ENCODE measurements at places on chromosomes 7 and 10. TPM values are rescaled to one million over a fixed set of nuclear protein-coding genes. Genes with fewer than 3 reads are reported as not detected.

LRRC4 gene
- total RNA-seq, result 9.3 TPM

SLC26A5 gene
- 0.15 TPM for total RNA-seq

NPY4R2 gene
- 0.21 TPM for total RNA-seq

RGR gene
- total RNA-seq, result not detected

GALNT17 gene
- total RNA-seq, result 5.2 TPM

PAX4 gene
- total RNA-seq, result not detected

LEP gene
- not detected for total RNA-seq

ZNF32 gene
- 42.8 TPM for total RNA-seq

ITPRID1 gene
- total RNA-seq, result not detected

MRLN gene
- not detected for total RNA-seq

SPDYE3 gene
- not detected for total RNA-seq

GCK gene
- 46.4 TPM for total RNA-seq

GRCh38 chr10:21495002-21495751, 30.3 kb downstream of the SKIDA1 start:
- peaks cover 24% of the 10 kb centered on the region for H3K4me1 ChIP-seq
- peak overlapping the region; percentile 94 for H3K27ac ChIP-seq
- DNase-seq, result no peak
- no peaks in the 10 kb centered on the region for H3K36me3 ChIP-seq
- peak overlapping the region; percentile 59 for H3K4me3 ChIP-seq

- DNase-seq, result no peak
- H3K27ac ChIP-seq, result no peak overlapping the region
- no peaks in the 10 kb centered on the region for H3K27me3 ChIP-seq
- no peaks in the 10 kb centered on the region for H3K36me3 ChIP-seq
Observed at GRCh38 chr7:91357901-91358300, 93.7 kb downstream of the FZD1 start.

- peak; percentile 71 for DNase-seq
- H3K4me1 ChIP-seq, result peaks cover 6% of the 10 kb centered on the region
- peak overlapping the region; percentile 56 for H3K4me3 ChIP-seq
- H3K27ac ChIP-seq, result no peak overlapping the region
Observed at GRCh38 chr10:22251751-22252223, 34.0 kb upstream of the EBLN1 start.

DNA sequence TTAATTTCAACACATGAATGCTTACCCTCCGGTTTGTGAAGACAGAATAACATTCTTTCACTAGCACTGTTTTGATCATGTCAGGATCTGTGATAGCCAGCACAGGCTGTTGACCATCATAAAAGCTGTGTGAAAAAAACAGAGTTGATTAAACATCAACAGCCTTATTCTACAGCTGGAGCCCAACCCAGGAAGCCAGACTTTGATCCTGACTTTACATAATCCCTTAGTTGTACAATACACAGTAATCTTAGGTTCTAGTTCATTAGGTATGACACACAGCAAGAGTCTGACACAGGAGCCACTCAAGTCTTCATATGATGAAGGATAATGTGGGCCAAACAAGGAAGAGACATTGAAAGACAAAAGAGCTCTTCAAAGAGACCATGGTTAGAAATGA, 11.4 kb downstream of the CYP3A4 start:
- H3K27ac ChIP-seq, result no peak overlapping the region
- H3K27me3 ChIP-seq, result no peaks in the 10 kb centered on the region
- no peaks in the 10 kb centered on the region for H3K36me3 ChIP-seq
- no peak for DNase-seq
- H3K4me1 ChIP-seq, result no peaks in the 10 kb centered on the region

DNA sequence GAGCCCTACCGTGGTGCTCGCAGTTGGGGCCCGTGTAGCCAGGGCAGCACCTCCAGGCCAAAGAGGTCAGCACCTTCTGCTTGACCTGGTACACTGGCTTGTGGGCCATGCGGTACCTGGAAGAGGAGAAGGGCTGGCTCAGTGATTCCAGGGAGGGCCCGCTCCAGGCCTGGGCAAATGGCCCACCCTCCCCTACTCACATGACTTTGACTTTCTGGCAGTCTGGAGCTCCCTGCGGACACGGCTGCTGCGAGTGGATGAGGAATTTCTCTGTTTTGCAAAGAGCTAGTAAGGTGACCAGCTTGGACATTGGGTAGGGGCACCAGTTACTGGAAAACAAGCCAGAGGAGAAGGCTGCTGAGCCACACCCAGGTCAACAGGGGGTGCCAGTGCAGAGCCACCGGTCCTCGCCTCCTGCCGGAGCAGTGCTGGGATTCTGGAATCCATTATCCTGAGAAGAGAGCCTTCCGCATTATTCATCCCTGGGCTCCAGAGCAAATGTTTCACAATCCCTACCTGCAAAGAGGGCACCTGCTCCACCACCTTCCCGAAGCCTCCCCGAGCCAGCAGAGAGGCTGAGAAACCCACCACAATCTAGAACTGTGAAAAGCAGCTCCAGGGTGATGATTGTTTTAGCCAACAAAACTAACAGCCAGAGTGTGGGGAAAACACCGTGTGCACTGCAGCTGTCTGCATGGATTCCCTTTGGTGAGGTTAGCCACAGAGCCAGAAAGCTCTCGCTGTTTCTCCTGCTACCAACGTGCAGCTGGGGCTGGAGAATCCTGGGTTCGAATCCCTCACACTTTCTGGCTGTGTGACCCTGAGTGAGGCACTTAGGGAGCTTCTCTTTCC, 11.8 kb downstream of the MMRN2 start:
- no peak overlapping the region for H3K4me3 ChIP-seq
- no peak overlapping the region for H3K27ac ChIP-seq
- no peaks in the 10 kb centered on the region for H3K27me3 ChIP-seq
- peak; percentile 65 for DNase-seq
- no peaks in the 10 kb centered on the region for H3K4me1 ChIP-seq
- H3K36me3 ChIP-seq, result no peaks in the 10 kb centered on the region

GRCh38 chr7:46490406-46490805, 569.3 kb upstream of the IGFBP3 start:
- no peak overlapping the region for H3K4me3 ChIP-seq
- no peaks in the 10 kb centered on the region for H3K4me1 ChIP-seq
- DNase-seq, result no peak
- H3K36me3 ChIP-seq, result no peaks in the 10 kb centered on the region
- H3K27me3 ChIP-seq, result no peaks in the 10 kb centered on the region
- no peak overlapping the region for H3K27ac ChIP-seq

DNA sequence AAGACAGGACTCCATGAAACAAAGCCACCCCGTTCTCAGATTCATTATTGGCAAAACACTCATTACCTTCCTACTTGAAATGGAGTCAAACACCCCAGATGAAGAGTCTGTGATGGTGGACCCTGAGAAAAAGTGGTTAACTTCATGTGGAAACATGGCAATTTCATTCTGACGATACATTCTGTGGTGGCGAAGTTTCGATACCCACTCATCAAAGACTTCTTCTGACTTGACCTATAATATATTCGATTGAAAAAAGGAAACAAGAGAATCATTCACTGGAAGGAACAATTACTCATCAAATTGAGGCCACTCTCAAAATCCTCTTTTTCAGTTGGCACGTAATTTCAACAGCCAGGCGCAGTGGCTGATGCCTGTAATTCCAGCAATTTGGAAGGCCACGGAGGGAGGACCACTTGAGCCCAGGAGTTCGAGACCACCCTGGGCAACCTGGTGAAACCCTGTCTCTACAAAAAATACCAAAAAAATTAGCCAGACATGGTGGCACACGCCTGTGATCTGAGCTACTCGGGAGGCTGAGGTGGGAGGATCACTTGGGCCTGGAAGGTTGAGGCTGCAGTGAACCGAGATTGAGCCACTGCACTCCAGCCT, 108.8 kb upstream of the GSDME start:
- no peaks in the 10 kb centered on the region for H3K36me3 ChIP-seq
- no peak overlapping the region for H3K27ac ChIP-seq
- H3K4me3 ChIP-seq, result no peak overlapping the region
- DNase-seq, result no peak

GRCh38 chr7:17631061-17631460, 309.2 kb downstream of the SNX13 start:
- no peaks in the 10 kb centered on the region for H3K36me3 ChIP-seq
- no peak overlapping the region for H3K27ac ChIP-seq
- no peaks in the 10 kb centered on the region for H3K27me3 ChIP-seq

DNA sequence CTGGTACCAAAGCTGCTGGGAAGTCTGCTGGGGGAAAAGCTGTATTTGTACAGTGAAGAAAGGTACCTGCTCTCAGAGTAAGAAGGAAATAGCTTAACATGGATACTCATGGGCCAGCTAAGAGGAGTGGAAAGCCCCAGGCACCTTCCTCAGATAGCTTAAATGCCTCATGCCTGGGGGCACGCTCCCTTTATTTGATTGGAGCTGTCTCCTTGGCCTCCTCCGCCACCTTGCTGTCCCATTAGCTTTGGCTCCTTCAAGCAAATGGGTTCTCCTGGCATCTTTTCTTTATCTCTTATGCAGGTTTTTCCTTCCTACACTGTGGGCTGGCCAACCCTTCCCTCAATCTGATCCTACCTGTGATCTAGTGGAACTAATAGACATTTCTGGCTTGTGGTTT, 318.5 kb downstream of the SH2D4B start:
- H3K4me3 ChIP-seq, result no peak overlapping the region
- H3K27ac ChIP-seq, result no peak overlapping the region
- DNase-seq, result no peak
- H3K27me3 ChIP-seq, result no peaks in the 10 kb centered on the region
- H3K4me1 ChIP-seq, result no peaks in the 10 kb centered on the region

GRCh38 chr7:7766671-7767070, 48.3 kb upstream of the RPA3 start:
- no peak overlapping the region for H3K27ac ChIP-seq
- no peak overlapping the region for H3K4me3 ChIP-seq
- DNase-seq, result no peak
- no peaks in the 10 kb centered on the region for H3K36me3 ChIP-seq

DNA sequence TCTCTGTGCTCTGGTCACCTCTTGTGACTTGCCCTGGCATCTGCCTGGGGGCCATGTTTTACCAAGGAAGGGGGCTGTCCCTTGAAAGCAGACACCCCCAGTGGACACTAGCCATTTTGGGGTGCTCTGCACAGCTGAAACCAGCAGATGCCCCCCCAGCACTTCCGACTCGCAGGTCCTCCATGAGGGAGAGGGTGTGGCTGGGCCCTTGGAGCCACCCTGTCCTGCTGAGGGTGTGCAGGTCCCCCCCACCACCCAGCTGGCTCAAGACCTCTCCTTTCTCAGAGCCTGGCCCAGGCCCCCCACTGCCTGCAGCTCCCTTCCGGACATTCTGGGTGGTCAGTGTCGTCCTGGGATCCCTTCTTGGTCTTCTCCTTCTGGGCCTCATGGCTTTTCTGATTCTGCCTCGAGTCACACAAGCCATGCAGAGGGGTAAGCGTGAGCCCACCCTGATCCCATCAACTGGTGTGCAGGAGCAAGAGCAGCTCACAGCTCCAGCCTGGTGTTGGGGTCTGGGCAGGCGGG, 12.3 kb downstream of the SCART1 start:
- DNase-seq, result no peak
- H3K27me3 ChIP-seq, result no peaks in the 10 kb centered on the region
- H3K27ac ChIP-seq, result no peak overlapping the region
- no peaks in the 10 kb centered on the region for H3K36me3 ChIP-seq
- H3K4me3 ChIP-seq, result no peak overlapping the region

DNA sequence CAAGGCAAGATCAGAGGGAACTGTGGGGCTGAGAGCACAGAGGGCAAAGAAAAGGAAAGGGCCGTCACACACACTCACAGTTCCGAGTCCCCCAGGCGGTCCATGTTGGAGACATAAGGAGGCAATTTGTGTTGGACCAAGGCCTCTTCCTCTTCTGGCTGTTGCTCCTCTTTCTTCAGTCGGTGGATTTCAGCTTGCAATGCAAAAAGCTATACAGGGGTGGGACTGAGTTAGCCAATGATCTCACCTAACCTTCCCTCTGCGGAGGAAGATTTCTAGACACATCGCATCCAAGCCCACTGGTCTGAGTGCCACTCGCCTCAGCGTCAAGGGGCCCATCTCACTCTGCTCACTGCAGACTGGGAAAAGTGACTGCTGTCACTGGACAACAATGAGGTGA, 5.5 kb downstream of the WDR91 start:
- no peak overlapping the region for H3K4me3 ChIP-seq
- no peaks in the 10 kb centered on the region for H3K27me3 ChIP-seq
- no peak for DNase-seq
- H3K4me1 ChIP-seq, result peaks cover 34% of the 10 kb centered on the region
- no peak overlapping the region for H3K27ac ChIP-seq

DNA sequence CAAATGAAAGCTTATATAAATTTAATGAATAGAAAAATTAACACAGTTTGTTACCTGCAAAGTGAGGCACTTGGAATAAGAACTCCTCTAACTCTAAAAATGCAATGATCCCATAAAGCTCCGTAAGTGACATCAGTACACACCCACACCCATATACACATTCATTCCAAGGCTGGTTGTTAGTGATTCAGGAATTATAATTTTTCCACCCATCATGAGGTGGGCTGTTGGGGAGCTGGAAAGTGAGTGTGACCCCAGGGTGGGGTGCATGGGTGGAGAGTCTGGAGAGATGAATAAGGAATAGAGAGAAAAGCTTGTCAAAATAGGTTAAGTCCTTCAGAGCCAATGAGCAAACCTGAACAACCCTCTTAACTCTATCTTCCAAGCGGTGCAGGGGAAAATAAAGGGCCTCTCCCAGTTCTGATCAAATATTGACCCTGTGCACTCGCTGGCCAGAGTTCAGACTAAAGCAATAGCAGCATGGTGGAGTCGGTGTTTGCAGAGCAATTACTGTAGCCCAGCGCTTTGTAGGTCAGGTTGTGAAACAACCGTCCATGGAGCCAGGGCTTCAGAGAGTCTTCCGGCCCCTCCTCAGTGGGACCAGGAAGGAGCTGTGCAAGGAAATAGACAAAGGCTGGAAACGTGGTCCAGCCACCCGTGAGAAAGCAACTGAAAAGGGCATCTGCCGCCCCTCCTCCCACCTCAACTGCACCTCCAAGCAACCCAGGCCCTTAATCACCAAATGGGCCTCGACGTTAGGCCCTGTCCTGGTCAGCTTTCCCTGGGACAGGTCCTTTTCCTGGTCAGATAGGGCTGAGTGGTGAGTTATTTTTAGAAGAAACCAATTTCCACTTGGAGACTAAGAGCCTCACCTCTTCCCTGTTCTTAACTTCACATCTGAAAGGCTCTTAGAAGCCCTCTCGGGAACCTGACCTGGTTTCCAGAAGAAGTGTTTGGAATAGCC, 61.2 kb downstream of the SH3PXD2A start:
- H3K36me3 ChIP-seq, result no peaks in the 10 kb centered on the region
- no peak overlapping the region for H3K4me3 ChIP-seq
- H3K27ac ChIP-seq, result peak overlapping the region; percentile 86
- DNase-seq, result peak; percentile 91
- H3K27me3 ChIP-seq, result no peaks in the 10 kb centered on the region

DNA sequence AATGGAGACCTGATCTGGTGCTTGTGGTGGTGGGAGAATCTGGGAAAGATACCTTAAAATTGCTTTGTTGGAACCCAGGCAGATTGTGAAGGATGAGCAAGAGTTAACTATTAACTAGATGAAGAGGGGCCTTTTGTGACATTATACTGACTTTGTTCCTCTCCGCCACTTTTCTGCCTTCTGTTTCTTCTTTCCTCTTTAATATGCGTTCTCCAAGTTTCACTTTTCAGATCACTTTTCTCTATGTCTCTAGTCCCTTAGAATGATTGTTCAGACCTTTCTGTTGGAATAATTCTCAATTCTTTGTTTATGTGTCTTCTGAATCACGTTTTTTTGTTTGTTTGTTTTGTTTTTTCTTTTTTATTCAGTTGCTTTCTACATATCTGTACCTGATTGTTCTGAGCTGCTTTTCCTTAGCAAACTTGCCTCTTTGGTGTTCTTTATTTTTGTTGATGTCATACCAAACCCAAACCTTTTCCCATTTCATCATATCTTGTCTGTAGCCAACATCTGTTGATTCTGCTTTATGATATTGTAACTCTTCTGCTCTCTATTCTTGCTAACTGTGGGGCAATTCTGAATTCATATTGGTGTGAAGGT, 2.8 kb downstream of the BMPR1A start:
- no peaks in the 10 kb centered on the region for H3K36me3 ChIP-seq
- H3K4me3 ChIP-seq, result peak overlapping the region; percentile 98
- peaks cover 26% of the 10 kb centered on the region for H3K4me1 ChIP-seq
- H3K27ac ChIP-seq, result peak overlapping the region; percentile 100
- no peaks in the 10 kb centered on the region for H3K27me3 ChIP-seq
